Muscle of back (tissue), 13 donors: ENCODE measurements at places on chromosomes 6 and 20.

- no peak for DNase-seq
Observed at GRCh38 chr6:3454273-3455010, 2.4 kb downstream of the SLC22A23 start.

DNA sequence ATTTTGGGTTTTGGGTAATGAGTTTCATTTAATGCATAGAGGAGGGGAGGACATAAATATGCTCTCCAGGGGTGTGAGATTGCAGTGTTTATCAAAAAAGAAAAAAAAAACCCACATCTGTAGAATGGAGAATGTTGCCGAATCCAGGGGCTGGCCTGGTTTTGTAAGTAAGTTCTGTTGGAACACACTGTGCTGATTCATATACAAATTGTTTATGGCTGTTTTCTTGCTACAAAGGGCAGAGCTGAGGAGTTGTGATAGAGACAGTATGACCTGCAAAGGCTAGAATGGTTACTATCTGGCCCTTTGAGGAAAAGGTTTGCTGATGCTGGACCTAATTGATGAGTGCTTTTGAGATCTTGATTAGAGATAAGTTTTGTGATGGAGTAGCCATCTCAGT is 30.4 kb downstream of the SCAF8 start:
- no peak for DNase-seq

DNA sequence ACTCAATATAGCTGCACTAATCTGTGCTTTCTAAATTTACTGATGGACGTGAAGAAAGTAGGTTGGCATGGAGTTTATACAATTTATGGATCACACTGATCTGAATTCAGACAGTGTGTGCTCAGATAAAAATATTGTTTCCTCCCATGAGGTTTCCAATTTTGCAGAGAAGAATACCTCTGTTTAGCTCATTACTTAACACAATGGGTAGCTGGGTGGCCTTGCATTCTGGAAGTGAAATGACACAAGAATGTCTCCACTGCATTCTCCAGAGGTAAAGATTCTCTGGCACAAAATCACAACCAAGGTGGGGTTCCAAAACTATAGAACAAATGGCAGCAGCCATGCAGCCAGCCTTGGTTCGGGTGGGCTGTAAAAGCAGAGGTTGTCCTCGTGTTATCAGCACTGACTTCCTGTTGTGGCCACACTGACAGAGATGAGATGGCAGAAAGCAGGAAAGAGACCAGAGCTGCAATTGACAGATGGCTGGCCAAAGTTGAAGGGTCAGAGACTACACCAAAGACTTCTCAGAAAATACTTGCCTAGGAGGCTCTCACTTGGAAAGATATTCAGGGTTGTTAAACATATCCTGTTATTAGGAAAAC is 50.2 kb downstream of the HDAC2 start:
- DNase-seq: no peak

- DNase-seq: peak; percentile 51
Observed at GRCh38 chr6:142827369-142827768, 117.6 kb downstream of the HIVEP2 start.

DNA sequence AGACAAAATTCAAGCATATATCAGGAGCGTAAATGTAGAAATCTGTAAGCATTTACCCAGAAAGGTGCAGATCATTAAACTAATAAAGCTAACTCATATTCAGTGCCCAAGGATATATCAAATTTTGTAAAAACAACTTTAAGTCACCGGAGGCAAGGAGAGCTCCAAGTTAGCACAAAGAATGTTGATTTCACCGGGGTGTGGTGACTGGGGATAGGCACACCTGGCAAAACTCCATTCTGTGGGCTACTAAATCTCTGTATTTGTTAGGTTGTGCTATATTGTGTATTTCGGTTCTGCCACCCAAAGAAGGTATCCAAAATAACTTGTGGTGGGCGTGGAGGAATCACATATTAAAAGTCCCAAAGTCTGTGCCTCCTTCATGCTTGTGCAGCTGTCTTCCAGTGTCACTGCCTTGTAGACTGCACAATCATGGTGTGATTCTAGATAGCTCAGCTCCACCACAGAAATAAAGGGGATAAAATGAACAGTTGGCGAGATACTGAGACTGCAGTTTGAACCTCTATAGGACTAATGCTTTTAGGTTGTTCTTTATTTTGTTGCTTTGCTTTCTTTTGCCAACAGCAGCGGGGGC is 111.6 kb downstream of the GMDS start:
- DNase-seq: no peak

GRCh38 chr6:167270499-167271311 is 20.4 kb upstream of the UNC93A start:
- DNase-seq: no peak

DNA sequence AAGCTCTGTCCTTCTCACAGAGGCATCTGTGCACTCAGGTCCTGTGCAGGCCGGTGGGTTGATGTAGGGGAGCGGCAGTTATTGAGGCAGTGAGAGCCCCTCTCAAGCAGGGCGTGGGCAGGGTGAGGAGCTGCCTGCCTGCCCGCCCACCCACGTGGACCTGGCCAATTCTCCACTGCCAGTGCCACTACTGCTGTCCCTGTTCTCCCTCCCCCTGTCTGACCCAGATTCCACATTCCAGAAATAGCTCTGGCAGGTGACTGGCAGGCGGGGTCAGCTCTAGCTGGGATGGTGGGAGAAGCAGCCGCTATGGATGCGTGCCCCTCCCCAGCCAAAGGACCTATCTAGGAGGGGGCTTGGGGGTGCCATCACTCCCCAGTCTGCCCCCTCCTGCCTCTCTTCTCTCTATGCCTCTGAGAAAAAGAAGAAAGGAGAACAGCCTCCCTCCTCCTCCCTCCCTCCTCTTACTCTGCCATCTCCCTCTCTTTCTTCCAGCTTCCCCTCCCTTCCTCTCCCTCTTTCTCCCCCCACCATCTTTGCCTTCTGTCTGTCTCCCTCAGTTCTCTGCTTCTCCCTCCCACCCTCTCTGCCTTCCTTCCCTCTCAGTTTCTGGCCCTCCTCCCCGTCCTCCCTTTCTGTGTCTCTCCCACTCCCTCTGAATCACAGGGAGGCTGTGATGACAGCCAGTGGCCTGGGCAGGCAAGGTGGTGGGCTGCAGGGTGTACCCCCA is 86.5 kb upstream of the MYL9 start:
- no peak for DNase-seq

DNA sequence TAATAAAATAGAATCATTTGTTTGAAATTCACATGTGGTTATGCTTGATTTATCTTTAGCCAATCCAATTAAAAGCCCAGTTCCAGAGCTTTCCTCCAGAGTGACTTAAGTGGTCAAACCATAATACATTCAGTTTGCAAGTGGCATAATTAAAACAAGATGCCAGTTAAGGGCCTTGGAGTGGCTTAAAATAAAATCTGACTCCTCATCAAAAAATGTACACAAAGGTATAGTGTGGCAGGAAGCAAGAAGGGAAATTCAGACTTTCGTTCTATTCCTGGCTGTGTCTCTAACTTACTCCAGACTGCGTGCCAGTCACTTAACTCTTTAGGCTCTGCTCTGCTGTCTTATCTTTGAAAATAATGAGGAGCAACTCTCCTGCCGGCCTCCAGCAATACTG is 251.3 kb upstream of the PRND start:
- no peak for DNase-seq

DNA sequence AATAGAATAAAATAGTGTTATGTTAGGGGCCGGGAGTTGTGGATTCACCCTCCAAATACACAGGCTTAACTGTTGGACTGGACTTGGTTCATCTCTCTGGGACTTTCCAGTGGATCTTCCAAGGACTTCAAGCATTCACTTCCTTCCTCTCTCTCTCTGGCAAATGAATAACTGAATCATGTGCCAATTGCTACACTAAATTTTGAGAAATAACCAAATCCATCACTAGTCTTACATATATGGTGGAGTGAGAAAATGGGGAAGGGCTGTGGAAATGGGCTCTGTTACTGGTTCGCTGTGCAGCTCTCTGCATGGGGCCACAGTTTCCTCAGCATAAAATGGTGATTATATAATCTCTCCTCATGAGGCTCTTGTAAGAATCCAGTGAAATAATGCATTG is 6.8 kb upstream of the KIAA1755 start:
- no peak for DNase-seq

GRCh38 chr6:3577517-3577916 is 120.7 kb upstream of the SLC22A23 start:
- DNase-seq: no peak

GRCh38 chr20:49471397-49471796 is 11.1 kb downstream of the KCNB1 start:
- DNase-seq: no peak
